Glutamatergic neuron (in vitro differentiated cells): ENCODE measurements at places on chromosomes 6 and 20.

GRCh38 chr6:158290659-158291058 is 21.6 kb upstream of the TULP4 start:
- no peak for DNase-seq

DNA sequence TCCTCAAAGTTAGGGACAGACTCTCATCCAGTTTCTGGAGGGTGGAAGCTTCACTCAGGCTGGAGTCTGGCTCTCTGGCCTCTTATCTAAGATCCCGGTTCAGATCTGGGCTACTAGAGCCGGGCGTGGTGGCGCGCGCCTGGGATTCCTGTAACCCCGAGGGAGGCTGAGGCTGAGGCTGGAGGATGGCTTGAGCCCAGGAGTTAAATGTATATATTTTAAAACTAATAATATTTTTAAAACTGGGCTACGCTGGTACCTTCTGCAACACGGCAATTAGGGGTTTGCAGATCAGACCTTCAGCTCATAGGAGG is 710 bp upstream of the ZNF343 start:
- peak; percentile 28 for DNase-seq

- no peak for DNase-seq
Measured at GRCh38 chr6:4707011-4707410, 69.2 kb upstream of the CDYL start.

GRCh38 chr6:155510879-155511278 is 55.2 kb upstream of the NOX3 start:
- no peak for DNase-seq

DNA sequence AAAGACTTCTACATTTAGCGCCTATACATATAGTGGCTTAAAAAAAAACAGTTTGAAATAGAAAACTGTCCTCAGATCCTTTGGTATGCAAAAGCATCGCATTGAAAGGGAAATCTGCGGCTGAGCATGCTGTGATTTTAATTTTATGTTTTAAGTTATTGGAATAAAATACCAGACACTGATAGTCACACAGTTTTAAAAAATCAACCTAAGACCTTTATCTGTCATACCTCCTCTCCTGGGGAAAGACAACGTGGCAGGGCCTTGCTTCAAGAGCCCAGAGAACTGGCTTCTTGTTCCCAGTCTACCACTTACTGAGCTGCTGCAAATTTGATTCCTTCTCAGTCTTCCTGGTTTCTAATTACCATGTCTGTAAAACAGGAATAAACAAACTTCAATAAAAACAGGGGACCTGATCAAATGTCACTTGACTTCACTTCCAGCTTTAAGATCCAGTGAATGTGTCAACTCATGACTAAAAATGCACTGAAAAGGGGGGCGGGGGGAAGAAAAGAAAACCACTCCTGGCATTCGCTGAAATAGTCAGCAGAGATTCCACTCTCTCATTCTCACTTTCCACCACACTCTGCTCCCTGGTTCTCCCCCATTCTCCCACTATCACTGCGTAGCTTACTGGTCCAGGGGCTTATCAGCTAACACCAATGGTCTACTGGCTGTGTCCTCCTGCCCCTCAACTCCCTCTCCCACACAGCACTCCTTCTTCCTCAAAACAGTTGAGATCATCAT is 494.7 kb upstream of the MARCKS start:
- no peak for DNase-seq

- DNase-seq = no peak
Measured at GRCh38 chr6:24504287-24504648, 9.5 kb downstream of the ALDH5A1 start.

DNA sequence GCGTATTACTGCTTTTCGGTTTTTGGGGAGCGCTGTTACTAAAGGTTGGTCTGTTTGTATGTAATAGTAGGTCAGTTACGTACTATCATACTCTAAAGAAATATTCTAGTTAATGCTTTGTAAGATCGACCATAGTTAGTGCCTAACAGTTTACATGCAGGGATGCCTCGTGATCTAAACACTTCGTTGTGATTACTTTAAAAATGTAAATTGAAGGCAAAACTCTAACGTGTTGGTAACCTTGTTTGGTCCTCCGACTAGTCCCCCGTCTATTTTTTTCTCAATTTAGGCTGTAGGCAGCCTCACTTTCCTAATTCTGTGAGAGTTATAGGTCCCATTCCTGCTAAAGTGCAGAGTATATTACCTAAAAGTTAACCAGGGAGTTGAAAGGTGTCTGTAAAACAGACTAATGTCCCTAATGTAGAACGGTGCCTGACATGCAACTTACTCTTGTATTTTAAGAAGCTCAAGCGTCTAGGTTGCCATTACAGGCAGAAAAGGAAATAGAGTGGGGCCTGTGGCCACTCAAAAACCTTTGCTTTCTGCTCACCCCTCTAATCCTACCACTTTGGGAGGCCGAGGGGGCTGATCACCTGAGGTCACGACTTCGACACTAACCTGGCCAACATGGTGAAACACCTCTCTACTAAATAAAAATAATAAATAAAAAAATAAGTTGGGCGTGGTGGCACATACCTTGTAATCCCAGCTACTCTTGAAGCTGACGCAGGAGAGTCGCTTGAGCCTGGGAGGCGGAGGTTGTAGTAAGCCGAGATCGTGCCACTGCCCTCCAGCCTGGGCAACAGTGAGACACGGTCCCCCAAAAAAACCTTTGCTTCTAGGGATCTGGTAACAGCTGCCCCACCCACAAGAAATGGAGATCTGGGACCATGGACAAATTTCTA is 37.8 kb downstream of the HFE start:
- DNase-seq = no peak

DNA sequence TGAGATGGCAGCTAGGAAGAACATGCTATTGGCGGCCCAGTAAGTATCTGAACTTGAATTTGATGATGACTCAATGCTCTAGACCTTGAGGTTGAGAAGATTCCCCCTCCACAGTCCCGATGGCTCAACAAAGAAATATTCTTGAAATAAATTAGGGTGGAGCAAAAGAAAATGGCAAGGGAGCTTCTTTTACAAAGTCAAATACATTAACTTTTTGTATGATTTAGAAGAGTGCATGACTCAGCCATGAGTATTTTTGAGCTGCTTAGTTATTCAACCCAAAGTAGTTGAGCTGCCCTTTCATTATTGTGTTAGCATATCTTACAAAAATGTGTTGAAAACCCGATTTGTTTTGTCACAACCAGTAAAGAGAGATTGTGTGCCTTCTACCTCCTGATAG is 7.6 kb downstream of the TFAP2C start:
- DNase-seq = no peak

GRCh38 chr6:37372116-37372515 is 18.3 kb downstream of the RNF8 start:
- no peak for DNase-seq

DNA sequence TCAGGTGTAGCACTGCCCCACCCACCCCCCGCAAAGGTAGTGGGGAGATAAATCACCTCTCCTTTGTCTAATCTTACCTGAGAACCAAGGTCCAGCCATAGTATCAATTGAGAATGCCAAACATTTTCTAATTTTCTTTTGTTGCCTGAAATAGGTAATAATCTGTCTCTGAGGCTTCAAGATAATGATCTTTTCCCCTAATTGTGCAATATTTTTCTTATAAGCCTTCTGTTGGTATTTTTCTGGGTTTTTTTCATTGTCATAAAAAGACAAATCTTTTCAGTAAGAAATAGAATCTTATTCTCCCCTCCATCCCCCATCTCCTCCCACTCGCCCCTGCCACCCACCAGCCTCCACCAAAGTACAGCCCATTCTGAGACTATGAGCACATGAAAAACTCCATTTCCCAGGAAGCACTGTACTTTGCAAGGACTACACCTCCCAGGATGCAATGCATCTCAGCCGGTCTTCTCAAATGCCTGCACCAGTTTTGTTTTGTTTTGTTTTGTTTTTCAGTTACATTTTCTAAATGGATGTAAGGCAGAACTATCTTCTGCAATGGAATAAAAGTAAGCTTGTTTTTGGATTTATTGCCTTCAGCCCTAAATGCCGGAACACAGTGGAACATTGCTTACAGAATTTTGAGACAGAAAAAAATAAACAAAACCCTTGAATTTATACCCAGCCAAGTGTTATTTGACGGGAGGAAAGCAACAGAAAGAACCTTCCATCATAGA is 268.0 kb downstream of the TFAP2A start:
- DNase-seq = peak; percentile 20

DNA sequence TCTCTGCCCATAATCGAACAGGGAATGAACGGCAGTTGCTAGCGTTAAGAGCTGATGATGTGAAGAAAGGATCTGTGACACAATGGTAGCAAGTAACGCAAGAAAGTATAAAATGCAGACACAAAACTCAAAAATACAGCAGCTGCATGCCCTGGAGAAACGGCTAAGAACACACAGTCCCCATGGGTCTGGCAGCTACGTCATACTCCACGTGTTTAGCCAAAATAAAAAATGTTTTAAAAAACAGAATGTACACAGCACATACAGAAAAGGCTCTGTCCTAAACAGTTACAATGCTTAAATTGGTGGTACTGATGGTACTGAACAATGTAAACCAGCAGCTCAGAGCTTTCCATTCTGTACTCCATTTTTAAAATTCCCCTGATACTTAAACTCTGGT is 34.4 kb downstream of the HUS1B start:
- DNase-seq = no peak

GRCh38 chr20:4876301-4876700 is 125.0 kb downstream of the SLC23A2 start:
- DNase-seq = no peak

DNA sequence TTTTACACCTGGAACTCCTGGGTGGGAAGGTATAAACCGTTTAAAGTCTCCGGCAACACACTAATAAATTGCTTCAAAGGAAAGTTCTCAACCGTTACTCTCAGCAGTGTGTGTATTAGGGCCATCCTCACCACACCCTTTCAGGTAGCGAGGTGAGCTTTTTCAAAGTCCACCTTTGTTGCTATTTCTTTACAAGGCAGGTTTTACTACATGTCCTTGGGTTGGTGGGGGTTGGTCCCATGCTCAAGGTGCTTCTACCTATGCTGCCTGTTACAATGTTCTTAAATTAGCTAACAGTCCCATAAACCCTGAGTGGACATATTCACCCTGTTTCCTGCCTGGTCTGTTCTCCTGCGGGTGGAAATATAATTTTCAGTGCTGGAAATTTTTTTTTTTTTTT is 13.2 kb upstream of the OSER1 start:
- no peak for DNase-seq

DNA sequence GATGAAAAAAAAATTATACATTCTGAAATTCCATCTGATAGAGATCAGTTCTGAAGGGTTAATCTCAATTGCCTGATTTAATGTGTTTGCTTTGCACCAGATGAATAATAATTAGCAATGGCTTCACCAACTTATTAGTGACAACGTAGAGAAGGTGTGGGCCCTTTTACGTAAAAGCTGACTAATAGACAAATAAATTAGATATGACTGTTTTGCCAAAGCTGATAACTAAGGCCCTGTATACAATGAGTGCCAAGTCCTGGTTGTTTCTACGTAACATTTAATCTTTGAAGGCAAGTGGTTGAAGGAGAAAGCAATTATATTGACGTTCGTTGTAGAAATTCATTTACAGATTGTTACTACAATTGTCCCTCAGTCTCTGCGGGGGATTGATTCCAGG is 10.8 kb downstream of the SGK1 start:
- no peak for DNase-seq

DNA sequence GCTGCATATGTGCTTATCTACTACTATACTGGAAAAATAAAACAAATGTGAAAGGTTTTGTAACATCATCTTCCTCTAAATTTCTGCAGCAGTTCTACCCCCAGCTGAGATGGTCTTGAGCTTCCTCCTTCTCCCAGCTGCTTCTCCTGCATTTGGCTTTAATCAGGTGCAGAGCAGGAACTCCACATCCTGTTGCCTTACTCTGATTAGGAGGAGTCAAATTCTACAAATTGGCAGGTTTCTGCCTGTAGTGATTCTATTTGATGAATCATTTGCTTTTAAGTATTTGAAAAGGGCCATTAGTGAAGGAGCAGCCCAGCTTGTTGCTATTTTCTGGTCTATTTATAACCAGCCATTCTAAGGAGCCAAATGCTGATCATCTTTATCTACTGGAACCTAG is 224.5 kb downstream of the GMDS start:
- DNase-seq = no peak

GRCh38 chr6:158039571-158040050 is 57.9 kb downstream of the SYNJ2 start:
- no peak for DNase-seq

DNA sequence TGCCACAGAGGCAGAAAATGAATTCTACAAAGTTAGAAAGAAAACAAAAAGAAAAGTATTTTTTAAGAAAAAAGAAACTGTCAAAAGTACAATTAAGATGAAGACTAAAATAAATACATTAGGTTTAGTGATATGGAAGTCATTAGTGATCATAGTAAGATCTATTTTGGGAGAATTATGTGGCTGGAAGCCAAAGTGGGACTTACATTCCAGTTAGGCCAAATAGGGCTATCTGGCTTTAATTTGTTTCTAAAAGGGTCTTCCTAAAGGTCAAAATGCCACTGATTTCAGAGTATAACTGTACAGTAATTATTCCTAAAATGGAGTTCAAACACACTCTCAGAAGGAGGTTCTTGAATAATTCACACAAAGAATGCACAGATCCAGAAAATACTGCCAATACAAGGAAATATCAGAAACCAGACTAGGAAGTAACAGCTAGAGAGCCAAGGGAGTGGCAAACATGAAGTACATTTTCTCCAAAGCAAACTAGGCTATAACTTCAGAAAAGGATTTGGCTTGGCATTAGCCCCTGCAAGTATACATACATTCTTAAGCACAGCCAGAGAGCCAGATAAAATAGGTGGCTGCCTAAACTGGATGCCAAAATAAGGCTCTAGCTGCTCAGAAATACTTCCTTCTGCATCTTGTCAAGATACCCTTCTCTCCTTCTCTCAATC is 45.3 kb downstream of the PDSS2 start:
- no peak for DNase-seq

- no peak for DNase-seq
Measured at GRCh38 chr20:47654370-47654769, 130.9 kb downstream of the SULF2 start.

- DNase-seq = no peak
Measured at GRCh38 chr20:56967916-56968315, 298.5 kb downstream of the BMP7 start.

DNA sequence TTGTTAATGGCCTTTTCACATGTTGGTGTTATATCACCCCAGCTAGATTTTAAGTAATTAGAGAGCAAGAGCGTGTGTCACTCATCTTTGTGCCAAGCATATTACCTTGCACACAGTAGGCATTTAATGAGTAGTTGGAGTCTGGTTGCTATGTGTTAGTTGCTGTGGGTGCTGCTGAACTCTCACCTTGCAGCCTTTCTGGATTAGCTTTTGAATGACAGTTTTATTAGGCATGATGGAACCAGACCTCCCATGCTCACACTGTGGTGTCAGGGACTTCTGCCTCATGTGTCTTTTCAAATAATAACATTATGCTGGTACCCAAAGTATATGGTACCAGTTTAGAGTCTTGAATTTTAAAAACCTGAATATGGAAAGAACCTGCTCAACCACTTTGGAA is 55.9 kb downstream of the TRAF3IP2 start:
- DNase-seq = no peak

- no peak for DNase-seq
Measured at GRCh38 chr6:16978686-16979085, 123.2 kb upstream of the STMND1 start.

DNA sequence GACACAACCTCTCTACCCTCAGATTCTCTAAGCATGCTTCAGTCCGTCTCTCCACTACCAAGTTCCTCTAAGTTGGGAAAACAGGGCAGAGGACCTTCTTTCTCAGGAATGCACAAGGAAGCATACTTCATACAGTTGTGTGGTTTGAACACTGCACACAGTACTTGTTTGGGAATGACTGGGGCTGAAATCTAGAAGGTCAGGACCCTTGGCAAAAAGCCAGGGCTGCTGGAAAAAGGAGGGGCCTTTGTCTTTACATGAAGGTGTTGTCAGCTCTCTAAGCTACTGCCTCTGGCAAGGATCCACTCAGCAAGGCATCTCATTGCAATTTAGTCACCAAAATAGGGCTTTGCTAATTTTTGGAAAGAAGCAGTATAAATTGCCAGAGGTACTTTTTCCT is 20.7 kb upstream of the HEY2 start:
- DNase-seq = no peak
